ENCODE measurements at places on chromosomes 7 and 10. TPM values are rescaled to one million over a fixed set of nuclear protein-coding genes. Genes with fewer than 3 reads are reported as not detected.

Gene DKK1
- polyA plus RNA-seq = 202 TPM

Gene AGBL3
- 0.97 TPM for polyA plus RNA-seq

Gene TEX47
- not detected for polyA plus RNA-seq

Gene EBLN1
- polyA plus RNA-seq = not detected

Gene BAMBI
- 3.2 TPM for polyA plus RNA-seq

Gene NRCAM
- polyA plus RNA-seq = 21.9 TPM

Gene IRF5
- polyA plus RNA-seq = 0.46 TPM

Gene JCAD
- polyA plus RNA-seq = 19.3 TPM

Gene TMEM236
- 0.29 TPM for polyA plus RNA-seq

Gene TBX20
- polyA plus RNA-seq = not detected

Gene POLR2J2
- 1.7 TPM for polyA plus RNA-seq

Gene TES
- 35.3 TPM for polyA plus RNA-seq

Gene C10orf67
- polyA plus RNA-seq = not detected

Gene CFAP58
- 0.03 TPM for polyA plus RNA-seq

Gene ANAPC16
- polyA plus RNA-seq = 32.2 TPM

Gene GPR37
- 0.59 TPM for polyA plus RNA-seq

Gene UNCX
- polyA plus RNA-seq = not detected

Gene DGKI
- 0.11 TPM for polyA plus RNA-seq

Gene ZPBP
- polyA plus RNA-seq = not detected

Gene ACSM6
- polyA plus RNA-seq = not detected

Gene CALHM1
- polyA plus RNA-seq = not detected

Gene RHEB
- 59.4 TPM for polyA plus RNA-seq

Gene TMEM72
- not detected for polyA plus RNA-seq

Gene CALY
- not detected for polyA plus RNA-seq

Gene TAS2R3
- polyA plus RNA-seq = 0.08 TPM

Gene TFR2
- 0.32 TPM for polyA plus RNA-seq

Gene AKR1C3
- 20.9 TPM for polyA plus RNA-seq

Gene CEP55
- polyA plus RNA-seq = 13.8 TPM

Gene GRM8
- not detected for polyA plus RNA-seq

Gene OGA
- polyA plus RNA-seq = 21.6 TPM

Gene GIMAP8
- polyA plus RNA-seq = 32.2 TPM

Gene NPY4R2
- polyA plus RNA-seq = not detected

Gene LRRD1
- polyA plus RNA-seq = not detected

Gene ALKBH4
- 7.8 TPM for polyA plus RNA-seq

Gene DENND2A
- not detected for polyA plus RNA-seq

Gene CPA2
- polyA plus RNA-seq = not detected

Gene AHCYL2
- 10.8 TPM for polyA plus RNA-seq

Gene SLC18A3
- not detected for polyA plus RNA-seq

Gene STK32C
- 5.4 TPM for polyA plus RNA-seq

Gene RAMP3
- polyA plus RNA-seq = not detected
